ENCODE measurements at places on chromosomes 5 and 9.

- H3K27me3 ChIP-seq: no peaks in the 10 kb centered on the region
- H3K4me1 ChIP-seq: no peaks in the 10 kb centered on the region
- H3K36me3 ChIP-seq: no peaks in the 10 kb centered on the region
- H3K27ac ChIP-seq: no peak overlapping the region
Observed at GRCh38 chr9:33379666-33380389, 22.5 kb downstream of the AQP7 start.

DNA sequence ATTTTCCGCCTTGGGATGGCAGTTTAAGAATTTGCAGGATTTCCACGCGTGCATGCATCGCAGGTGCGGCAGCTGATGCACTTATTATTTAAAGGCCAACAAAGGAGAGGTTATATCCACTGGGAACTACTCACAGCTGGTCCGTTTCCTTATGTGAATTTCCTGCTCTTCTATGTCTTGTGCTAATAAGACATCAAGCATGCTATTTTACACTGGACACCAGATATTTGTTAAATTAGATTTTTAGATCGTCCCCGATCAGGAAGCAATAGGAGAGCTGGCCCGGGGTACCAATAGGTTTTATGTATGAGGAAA, 476 bp upstream of the DTWD2 start:
- no peaks in the 10 kb centered on the region for H3K36me3 ChIP-seq
- H3K4me3 ChIP-seq: peak overlapping the region; percentile 73
- H3K4me1 ChIP-seq: no peaks in the 10 kb centered on the region
- peak overlapping the region; percentile 88 for H3K27ac ChIP-seq

DNA sequence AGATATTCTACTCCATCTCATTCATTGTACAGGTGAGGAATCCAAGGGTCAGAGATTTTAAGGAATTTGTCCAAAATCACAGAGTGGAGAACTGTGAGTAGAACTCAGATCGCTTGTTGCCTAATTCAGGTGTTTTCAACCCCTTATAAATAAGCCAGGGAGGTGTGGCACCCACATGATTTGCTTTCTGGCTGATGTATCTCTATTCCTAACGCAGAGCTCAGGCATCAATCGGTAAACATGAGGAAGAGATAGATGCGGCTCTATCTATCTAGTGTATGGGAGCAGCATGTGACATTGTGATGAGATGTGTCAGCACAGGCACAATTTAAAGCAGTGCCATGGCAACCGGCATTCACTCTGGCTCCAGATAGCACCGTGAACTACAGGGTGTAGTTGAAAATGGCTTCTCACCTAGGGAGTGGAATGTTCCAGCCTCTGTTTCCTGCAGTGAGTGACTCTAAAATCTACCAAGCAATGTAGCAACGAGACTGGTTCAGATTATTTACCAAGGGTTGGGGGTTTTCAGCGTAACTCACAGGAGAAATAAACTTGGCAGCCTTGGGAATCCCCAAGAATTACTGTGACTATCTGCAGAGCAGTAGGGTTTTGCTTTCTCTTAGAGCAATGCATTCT, 53.4 kb upstream of the SUB1 start:
- DNase-seq: no peak
- H3K36me3 ChIP-seq: no peaks in the 10 kb centered on the region
- no peaks in the 10 kb centered on the region for H3K27me3 ChIP-seq
- no peaks in the 10 kb centered on the region for H3K4me1 ChIP-seq

GRCh38 chr9:68955330-68955729, 58.6 kb downstream of the PRKACG start:
- no peaks in the 10 kb centered on the region for H3K4me1 ChIP-seq
- DNase-seq: no peak
- H3K4me3 ChIP-seq: no peak overlapping the region

GRCh38 chr9:112689161-112689740, 28.7 kb downstream of the INIP start:
- H3K4me1 ChIP-seq: no peaks in the 10 kb centered on the region
- no peak for DNase-seq
- peaks cover 5% of the 10 kb centered on the region for H3K36me3 ChIP-seq
- no peak overlapping the region for H3K4me3 ChIP-seq
- no peak overlapping the region for H3K27ac ChIP-seq

DNA sequence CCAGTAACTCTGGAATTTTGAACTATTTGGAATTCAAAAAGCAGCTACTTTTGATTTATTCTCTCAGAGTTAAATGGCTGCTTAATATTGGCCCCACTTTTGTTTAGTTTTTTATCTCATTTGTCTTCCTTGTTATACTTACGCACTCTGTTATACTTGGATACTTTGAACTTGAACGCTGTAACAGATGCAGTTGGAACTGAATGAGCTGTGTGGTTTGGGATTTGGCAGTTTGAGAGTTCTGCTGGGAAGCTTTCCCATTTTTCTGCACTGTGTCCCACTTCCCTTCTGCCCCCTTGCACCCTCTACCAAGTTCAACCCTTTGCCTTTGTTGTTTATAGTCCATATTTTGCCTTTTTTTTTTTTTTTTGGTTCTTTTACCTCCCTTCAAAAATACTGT, 3.8 kb downstream of the RHOBTB3 start:
- no peak overlapping the region for H3K27ac ChIP-seq
- H3K4me3 ChIP-seq: peak overlapping the region; percentile 1
- H3K27me3 ChIP-seq: no peaks in the 10 kb centered on the region
- DNase-seq: no peak
- no peaks in the 10 kb centered on the region for H3K36me3 ChIP-seq
- H3K4me1 ChIP-seq: no peaks in the 10 kb centered on the region

All from breast epithelium (tissue), 4 donors.